ENCODE measurements at places on chromosomes 16 and 17.

DNA sequence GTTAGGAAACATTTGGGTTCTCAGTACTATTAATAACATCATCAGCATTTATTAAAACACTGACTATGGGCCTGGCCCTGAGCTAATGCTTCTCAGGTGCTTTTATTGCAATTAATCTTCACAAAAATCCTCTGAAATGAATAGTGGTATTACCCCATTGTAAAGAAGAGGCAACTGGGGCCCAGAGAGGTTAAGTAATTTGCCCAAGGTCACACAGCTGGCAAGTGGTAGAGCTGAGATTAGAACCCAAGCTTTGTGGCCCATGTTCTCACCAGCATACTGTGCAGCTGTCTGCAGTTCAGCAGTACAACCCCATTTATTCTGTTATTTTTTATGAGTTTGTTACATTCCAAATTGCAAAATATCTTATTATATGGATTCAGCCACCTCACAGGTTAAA lies 82.3 kb downstream of the TBC1D16 start:
- no peak for DNase-seq

DNA sequence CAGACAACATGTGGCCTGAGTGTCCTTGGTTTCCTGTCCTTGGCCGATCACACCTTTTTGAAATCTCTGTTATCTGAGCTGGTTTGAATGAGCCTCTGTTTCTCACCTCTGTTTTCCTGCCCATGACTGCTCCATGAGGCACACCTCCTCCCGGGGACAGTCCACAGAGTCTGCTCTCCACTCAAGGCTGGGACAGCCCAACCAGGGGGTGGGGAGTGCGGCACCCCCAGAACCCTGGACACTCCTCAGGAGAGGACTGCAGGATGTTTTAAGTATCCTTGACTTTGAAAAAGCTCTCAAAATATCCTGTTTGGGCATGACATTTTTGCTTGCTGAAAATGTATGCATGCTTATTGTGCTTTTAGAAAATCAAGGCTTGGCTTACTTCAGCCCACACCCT lies 333.0 kb upstream of the N4BP1 start:
- DNase-seq, result no peak

DNA sequence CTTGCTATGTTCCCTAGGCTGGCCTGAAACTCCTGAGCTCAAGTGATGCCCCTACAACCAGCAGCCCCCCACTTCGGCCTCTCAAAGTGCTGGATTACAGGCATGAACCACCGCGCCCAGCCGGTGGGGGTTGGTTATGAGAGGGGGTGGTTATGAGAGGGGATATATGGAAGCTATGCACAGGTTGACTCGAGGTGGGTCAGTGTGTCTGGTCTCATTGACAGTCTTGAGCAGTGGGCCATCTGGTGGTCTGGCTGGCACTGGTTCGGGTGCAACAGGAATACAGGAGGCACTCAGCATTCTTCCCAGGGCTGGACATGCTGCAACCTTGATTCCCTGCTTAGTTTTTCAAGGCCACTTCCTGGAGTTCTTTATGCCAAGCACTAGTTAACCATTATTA lies 5.6 kb upstream of the STX1B start:
- DNase-seq, result no peak

- DNase-seq, result no peak
Measured at GRCh38 chr17:1646199-1646875, 805 bp upstream of the SCARF1 start.

DNA sequence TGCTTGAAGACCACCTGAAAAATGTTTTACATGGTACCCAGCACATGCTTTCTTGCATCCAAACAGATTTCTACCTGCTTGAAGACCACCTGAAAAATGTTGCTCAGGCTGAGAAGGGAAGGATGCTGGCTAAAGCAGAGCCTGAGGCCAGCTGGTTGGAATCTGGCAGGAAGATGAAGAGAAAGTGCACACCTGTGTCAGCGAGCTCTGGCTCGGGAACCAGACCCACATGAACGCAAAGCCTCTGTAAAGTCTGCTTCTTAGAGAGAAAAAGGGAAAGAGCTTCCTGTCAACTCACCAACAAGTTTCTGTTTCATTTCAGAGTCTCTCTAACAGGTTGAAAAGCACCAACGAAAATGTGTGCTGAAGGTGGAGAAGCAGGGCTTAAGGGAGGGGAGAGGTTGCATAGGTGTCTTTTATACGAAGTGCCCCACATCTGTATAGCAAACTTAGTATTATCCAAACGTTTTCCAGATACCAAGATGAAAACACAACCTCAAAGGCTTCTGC lies 226.0 kb downstream of the TOX3 start:
- no peak for DNase-seq

GRCh38 chr16:17350207-17350606 lies 120.6 kb downstream of the XYLT1 start:
- DNase-seq, result no peak

DNA sequence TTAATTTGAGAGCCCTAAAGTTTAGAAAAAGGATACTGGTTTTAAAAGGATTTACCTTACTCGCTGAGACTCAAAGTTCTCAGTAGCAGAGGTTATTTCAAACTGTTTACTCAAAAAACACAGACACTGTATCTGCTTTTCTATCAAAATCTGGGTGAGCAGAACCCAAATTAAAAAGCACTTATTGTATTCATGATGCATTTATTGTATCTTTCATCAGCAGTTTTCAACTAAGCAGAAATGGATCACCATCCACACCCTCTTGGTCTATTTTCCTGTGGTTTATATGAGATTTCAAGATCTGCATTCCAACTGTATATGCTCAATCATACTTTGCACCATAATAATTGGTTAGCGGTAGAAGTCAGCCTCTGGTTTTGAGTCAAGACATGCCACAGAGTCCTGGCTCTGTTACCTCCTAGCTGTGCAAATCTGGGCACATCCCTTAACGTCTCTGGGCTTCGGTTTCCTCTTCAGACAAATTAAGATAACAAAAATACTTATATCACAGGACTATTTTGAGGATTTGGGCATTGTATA lies 109.5 kb downstream of the ASIC2 start:
- DNase-seq, result no peak

- no peak for DNase-seq
Measured at GRCh38 chr16:63714876-63715275, 1407.0 kb downstream of the CDH11 start.

DNA sequence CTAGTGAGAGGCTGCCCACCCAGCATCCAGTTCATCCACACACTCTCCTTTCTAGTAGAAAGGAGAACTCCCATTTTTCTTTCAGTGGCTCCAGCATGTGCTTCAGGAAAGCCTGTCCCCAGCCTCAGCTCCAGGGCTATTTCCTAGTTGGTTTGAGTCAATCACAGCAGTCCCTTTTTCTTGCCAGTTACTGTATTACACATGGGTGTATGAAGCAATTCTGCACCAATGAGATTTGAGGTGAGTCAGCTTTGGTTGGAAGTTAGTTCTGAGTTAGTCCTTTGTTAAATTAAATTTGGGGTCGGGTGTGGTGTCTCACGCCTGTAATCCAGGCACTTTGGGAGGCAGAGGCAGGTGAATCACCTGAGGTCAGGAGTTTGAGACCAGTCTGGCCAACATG lies 24.8 kb downstream of the RAD51D start:
- DNase-seq, result peak; percentile 47

GRCh38 chr16:85659805-85660511 lies 28.8 kb downstream of the GINS2 start:
- no peak for DNase-seq

- no peak for DNase-seq
Measured at GRCh38 chr17:56777859-56778258, 55.9 kb downstream of the C17orf67 start.

DNA sequence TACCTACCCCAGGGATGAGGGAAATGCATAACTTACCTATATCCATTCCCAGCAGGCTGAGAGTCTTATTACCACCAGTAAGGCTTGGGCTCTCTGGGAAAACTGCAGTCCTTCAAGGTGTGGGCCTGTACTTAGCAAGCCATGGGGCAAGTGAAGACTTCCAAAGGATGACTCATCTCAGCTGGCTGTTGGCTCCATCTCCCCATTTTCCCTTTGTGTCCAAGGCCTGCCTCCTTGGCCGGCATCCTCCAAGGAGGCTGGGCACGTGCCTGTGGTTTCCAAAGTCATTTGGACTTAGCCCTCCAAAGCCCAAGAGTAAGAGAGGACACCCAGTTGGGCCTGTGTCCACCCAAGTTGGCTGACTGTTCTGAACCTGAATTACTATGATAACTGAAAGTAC lies 89.8 kb downstream of the TMEM100 start:
- DNase-seq, result no peak

- DNase-seq, result no peak
Measured at GRCh38 chr16:14963281-14964173, 11.3 kb upstream of the PDXDC1 start.

DNA sequence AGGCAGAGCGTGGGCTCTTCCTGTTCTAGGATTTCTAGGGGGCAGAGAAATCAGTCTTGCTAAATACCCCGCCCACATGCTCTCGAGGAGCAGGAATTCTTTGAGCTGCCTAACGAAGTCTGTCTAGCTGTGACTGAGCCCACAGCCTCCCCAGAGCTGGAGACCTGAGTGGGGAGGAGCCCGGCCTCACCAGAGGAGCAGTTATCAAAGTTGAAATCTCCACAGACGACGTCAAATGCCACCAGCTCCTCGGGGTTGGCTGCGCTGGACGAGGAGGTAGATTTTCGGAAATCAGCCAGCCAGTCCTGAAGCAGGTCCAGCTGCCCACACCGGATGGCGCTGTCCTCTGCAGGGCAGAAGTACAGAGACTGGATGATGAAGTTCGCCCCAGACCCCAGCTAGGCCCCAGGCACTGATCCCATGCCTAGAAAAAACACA lies 53.8 kb downstream of the PRMT7 start:
- DNase-seq, result no peak

- peak; percentile 94 for DNase-seq
Measured at GRCh38 chr17:4329838-4330237, 36.6 kb downstream of the UBE2G1 start.

DNA sequence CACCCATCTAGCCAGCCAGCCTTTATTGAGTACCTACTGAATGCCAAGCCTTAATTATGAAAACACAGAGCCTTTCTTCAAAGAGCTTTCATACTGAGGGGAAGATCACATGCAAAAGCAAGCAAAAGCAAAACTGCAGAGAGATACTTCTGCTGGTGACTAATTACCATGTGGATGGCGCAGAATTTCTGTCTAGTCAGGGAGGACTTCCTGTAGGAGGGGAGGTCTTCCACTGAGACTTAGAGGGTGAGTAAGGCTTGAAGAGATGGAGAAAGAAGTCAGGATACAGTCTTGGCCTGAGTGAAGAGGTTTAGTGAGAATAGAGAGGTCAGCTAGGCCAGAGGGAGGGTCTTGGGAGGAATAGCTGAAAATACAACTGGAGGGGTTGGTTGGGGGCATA lies 53.9 kb upstream of the CCL2 start:
- DNase-seq, result no peak

GRCh38 chr16:35210681-35211433 lies 1751.4 kb downstream of the TP53TG3F start:
- no peak for DNase-seq

DNA sequence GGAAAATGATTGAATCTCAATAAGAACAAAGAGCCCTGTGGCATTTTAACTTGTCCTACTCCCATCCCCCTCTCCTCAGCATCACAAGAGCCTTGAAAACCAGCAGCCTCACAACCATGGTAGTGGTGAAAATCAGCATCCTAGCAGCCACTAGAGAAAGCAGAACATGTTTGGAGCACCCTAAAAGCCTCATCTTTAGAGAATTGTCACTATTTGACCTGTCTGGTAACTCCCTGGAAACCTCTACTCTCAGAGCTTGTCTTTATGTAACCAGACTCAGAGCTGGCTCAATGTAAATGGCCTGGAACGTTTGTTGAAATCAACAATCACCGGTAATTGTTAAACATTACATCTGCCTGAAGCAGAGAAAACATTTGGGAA lies 70.8 kb downstream of the MMD start:
- DNase-seq, result no peak

GRCh38 chr17:80465327-80465974 lies 11.0 kb downstream of the NPTX1 start:
- DNase-seq, result no peak
